ENCODE measurements at places on chromosomes 7 and 10. TPM values are rescaled to one million over a fixed set of nuclear protein-coding genes. Genes with fewer than 3 reads are reported as not detected.
A peak's percentile ranks its signal among the peaks of the same experiment; 100 is the strongest.

DNA sequence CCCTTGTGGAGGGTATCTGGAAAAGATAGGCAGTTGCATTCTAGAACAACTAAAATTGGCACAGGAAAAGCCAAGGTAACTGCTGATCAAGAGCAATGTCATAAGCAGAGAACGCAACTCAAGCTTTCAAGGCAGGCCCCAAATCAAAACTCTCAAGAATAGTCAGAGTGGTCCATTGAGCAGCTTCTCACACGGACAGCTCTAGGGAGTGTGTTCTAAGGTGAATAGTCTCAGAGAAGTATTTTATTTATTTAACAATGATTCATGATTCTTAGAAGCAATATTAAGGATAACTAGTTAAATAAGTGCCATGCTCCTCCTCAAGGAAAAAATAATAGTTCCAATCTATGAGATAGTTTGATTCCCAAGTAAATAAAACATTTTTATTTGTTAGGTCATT is 83.0 kb downstream of the COL28A1 start:
- no peak for DNase-seq

GRCh38 chr7:112416127-112416526 is 34.1 kb upstream of the IFRD1 start:
- no peak for DNase-seq

DNA sequence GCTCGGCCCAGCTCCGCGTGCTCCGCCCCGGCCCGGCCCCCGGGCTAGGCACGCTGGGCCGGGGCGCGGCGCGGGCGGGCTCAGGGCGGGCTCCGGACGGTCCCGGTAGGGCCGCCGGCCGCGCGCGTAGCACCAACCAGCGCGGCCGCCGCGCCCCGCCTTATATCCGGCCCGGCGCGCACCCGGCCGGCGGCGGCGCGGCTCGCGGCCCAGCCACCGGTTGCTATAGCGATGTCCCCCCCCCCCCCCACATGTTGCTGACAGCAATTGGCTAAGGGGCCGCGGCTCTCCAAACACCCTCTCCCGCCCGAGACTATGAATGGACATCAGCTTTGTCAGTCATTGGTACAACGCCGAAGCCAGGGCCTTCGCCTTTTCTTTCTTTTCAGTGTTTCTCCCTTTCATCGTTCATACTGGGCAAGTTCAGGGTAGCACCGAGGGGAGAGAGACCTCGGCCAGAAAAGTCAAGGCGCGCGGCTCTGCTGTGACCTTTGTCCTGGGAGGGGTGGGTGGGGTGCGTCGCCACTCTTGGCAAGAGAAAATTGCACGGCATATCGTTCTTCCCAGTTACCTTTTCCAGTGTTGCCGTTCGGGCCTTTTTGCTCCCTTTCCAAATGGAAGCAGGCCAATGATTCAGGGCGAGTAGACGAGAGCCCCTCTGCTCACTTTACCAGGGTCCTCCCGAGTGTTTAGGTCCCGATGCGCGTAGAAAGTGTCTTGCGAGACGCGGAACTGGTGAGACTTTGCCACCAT is 354.2 kb downstream of the DNAJB6 start:
- peak; percentile 44 for DNase-seq

PRR15 gene
- 4.7 TPM for polyA plus RNA-seq

DNA sequence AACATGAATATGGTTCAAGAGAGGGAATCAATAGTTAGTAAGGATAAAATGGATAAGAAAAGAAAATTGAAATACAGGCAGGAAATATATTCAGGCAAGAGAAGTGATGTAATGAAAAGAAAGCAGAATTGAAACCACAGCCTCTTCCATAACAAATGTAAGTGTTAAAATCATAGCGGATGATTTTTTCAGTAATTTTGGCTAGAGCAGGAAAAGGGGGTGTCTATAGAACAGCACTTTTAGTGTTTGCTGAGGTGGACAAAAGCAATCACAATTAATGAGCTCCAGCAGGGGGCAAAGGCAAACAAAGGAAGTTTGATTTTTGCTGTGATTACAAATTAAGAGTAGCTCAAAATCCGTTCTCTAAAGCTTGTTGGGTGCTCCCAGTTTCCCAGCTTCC is 79.0 kb downstream of the TRIL start:
- DNase-seq, result no peak

DNA sequence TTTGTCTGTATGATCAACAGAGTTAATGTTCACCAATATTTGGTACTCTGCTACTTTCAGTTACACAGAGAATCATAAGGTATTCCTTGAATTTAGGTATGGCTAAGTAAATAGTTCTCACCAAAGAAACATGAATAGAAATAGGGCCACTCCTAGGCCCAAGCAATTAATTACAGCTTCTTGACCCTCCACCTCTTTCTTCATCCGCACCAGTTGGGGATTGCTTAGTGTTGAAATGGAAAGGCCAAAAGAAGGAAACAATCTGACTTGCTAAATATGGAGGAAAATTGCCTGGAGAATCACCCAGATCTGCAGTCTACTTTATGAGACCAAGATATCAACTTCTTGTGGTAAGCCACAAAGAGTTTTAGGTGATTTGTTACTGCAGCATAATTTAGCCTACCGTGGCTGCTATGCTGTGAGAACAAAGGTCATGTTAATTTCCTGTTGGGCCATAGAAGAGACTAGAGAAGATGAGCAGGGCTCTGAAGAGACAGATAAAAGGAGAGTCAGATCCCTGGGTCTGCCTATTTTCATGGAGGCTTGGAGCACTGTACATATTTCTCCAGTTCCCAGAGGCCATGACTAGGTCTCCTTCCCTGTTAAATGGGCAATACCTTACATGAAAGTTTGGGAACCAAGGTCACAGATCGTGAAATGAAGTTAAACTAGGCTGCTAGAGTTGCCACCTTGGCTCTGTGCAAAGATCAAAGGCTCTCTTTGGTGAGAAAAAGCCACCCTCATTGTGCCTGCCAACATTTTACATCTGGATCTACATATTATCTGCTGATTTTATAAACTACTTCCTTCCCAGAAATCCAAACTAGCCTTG is 93.3 kb upstream of the GDF10 start:
- no peak for DNase-seq

TEX36 gene
- not detected for polyA plus RNA-seq

GRCh38 chr7:120337308-120337907 is 64.4 kb downstream of the KCND2 start:
- DNase-seq, result no peak

GRCh38 chr7:133784486-133785001 is 342.6 kb upstream of the LRGUK start:
- DNase-seq, result no peak

DNA sequence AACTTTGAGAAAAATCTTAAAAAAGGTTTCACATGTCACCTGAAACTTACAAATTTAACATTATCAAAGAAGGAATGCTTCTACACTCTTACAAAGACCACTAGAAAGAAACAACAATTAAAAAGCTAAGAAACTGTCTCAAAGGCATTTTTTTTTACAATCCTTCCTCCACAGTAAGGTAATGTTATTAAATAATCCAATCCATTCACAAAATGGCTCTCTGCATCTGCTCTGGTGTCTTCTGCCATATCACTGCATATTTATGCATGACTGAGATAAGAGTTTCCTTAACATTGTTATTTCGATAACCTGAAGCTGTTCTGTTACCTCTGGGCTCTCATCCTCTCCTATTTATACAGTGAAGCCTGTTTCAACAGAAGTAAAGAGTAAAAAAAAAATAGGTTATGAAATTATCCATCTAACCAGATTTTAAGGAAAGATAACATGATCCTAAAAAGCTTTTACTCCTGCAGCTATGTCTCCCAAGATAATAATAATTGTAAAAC is 8.5 kb downstream of the HNRNPA2B1 start:
- DNase-seq, result no peak

- DNase-seq, result no peak
Observed at GRCh38 chr10:130345728-130346127, 209.5 kb downstream of the GLRX3 start.

DNA sequence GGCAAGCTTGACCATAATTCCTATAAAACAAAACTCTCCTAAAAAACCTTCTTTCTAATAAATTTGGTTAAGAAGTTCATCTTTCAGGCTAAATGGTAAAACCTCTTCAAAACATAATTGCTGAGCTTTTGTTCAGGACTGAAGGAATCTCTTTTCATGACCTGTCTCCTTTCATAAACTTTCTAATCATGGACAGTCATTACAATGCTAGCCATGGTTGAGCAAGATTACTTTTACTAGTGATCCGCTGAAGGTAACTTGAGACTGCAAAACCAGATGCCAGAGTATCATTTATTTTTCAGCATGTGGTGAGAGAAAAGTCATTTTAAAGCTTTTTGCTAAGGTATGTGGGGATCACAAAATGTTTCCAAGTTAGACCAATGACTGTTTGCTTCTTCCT is 186.4 kb upstream of the RHOBTB1 start:
- DNase-seq, result no peak
